Osteocyte (in vitro differentiated cells): ENCODE measurements at places on chromosomes 4 and X.

GRCh38 chr4:52879471-52879870 lies 17.4 kb downstream of the RASL11B start:
- no peak for DNase-seq

DNA sequence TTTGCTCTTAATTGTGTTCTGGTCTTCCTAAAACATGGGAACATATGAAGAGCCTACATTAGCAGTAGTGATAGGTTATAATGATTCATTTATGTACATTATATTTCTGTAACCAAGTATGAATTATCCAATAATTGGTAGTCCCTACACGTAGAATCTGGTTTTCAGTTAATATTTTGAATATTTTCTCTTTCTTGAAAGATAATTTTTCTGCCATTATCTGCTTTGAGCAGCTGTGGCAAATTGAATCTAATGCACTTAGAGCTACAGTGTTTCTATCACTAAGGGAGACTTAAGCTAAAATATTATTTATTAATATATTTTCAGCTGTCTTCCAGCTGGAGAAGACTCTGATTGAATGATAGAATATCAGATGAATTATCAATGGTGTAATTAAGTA lies 21.0 kb downstream of the CEP44 start:
- no peak for DNase-seq

GRCh38 chrX:123773258-123773988 lies 40.6 kb upstream of the THOC2 start:
- DNase-seq, result no peak

GRCh38 chr4:106277140-106277675 lies 38.8 kb downstream of the TBCK start:
- no peak for DNase-seq

DNA sequence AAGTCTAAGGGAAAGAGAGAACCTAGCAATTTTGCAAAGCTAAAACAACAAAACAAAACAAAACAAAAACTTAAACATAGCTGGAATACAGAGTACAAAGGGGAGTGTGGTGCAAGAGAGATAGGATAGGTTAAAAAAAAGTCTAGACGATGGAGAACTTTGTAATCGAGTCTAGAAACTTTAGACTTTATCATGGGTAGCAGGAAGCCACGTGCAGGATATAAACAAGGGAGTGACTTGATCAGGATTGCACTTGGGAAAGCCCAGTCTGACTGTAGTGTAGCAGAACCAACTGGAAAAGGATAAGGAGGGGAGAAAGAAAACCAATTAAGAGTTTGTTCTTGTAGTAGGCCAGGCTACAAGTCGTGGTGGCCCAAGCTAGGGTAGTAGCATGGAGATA lies 750.1 kb downstream of the RPA4 start:
- no peak for DNase-seq
